ENCODE measurements at places on chromosomes 12 and 14.

DNA sequence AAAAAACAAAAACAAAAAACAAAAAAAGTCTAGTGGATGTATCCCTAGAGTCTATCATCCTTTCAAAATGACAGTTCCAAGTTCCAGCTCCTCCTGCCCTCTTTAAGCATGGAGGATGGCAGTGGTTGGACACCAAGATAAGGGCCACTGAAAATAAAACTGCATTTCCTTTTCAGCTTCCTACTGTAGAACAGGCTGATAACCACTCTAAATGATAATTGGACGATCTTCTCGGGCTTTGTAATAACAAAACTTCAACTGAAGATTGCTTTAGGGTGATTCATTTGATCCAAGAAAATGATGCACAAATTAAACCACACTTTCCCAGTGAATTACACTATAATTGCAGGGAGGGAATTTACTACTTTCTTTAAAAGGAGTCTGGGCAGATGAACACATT, 42.2 kb upstream of the CRACR2A start:
- DNase-seq = no peak

GRCh38 chr14:66070542-66071319, 415.4 kb upstream of the CCDC196 start:
- DNase-seq = peak; percentile 76

DNA sequence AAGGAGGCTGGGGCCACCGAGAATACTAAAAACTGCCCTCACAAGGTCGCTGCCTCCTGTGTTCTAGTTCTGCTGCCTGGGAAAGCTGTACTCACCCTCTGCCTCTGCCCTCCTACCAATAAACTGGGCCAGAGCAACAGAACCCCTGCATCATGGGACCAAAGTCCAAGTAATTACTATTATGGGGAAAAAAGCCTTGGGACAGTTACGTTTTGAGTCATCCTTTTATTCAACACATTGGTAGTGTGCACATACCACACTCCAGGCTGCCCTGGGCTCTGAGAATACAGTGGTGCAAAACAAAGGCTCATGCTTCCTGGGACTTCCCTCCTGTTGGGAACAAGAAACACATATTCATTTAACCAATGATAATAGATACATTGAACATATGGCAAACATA, 49.0 kb downstream of the CACNA1C start:
- DNase-seq = no peak

DNA sequence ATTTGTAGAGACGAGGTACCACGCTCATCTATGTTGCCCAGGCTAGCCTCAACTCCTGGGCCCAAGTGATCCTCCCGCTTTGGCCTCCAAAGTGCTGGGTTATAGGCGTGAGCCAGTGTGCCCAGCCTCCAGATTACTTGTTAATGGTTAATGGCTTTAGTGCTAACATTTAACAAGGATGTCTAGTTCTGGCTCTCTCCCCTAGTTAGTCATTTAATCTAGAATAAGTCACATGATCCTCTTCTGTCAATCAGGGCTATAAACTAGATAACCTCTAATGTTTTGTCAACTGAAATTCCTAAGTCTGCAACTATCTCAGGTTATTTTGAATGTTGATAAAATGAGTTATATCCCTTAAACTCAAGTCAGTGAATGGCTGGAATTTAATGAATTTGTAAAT, 15.7 kb downstream of the ACTR6 start:
- DNase-seq = no peak

GRCh38 chr14:69152902-69153151, at the start of gene DCAF5:
Gene DCAF5 (minus strand): TSS chr14:69153119. CDS start chr14:69152978, 141 bp downstream.
- no peak for DNase-seq

DNA sequence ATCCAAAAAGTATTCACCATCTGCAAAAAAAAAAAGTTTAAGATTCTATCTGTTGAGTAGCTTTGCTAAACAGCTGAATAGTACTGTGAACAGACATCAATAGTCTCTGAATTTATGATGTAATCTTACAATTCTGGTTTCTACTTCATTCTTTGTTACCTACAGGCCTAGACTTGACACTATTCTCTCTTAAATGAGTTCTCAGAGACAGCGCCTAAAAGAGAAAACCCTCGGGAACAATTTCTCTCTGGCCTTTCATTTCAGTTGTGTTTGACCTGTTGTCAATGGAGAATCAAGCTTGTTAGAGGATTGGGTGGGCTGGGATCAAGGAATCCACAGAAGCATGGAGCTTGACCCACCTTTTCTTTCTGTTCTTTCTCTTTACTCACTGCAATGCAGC, 5.9 kb upstream of the TWF1 start:
- no peak for DNase-seq

DNA sequence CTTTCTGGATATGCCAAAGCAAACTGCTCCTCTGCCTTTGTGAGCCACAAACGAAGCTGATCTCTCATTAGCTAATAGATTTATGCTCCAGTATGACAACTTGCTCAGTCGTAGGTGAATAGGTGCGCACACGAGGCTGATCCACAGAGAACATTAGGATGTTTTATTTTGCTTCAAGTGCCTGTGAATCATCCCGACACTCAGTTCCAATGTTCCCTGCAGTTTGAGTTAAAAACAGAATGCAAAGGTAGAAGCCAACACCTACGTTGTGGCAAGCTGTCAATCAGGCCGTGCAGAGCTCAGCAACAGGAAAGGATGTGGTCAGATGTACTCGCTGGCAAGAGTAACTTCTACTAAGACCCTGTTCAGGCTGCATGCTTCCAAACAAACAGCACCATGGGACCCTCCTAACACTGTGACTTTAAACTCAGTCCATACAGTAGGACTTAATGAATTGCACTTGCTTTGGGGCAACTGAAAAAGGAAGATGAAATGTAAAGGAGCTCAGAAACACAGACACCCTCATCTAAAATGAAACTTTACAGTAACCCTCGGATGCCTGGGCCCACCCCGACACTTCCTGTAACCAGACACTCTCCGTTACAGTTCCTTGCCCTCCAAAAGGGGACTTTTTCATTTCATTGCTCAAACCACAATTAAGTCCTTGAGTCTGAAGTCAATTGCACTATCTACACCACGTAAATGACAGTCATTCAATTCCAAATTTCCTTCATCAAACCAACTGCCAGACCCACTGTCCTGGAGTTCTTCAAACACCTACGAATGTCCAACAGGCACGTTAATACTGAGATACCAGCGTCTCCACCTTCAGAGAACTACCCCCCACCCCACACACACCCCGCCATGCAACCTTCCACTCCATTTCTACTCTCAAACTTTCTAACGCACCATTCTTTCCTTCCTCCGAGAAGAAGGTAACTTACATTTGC, 1.6 kb downstream of the CCDC88C start:
- peak; percentile 61 for DNase-seq

DNA sequence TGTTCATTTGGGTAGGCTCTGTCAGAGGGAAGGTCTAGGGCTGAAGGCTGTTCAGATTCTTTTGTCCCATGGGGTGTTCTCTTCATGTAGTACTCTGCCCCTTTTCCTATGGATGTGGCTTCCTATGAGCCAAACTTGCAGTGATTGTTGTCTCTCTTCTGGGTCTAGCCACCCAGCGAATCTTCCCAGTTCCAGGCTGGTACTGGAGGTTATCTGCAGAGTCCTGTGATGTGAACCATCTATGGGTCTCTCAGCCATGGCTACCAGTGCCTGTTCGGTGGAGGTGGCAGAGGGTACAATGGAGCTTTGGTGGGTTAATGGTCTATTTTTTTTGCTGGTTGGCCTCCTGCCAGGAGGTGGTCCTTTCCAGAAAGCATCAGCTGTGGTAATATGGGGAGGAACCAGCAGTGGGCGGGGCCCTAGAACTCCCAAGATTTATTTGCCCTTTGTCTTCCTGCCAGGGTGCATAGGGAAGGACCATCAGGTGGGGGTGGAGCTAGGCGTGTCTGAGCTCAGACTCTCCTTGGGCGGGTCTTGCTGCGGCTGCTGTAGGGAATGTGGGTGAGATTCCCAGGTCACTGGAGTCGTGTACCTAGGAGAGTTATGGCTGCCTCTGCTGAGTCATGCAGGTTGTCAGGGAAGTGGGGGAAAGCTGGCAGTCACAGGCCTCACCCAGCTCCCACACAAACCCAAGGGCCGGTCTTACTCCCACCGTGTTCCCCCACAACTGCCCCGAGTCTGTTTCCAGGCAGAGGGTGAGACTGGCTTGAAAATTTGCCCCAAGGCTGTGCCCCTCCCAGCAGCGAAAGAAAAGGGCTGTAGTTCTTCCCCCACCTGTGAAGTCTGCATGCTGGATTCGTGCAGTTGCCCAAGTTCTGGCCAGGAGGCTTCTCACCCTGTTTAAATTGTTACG, 17.5 kb downstream of the MTRFR start:
- no peak for DNase-seq

DNA sequence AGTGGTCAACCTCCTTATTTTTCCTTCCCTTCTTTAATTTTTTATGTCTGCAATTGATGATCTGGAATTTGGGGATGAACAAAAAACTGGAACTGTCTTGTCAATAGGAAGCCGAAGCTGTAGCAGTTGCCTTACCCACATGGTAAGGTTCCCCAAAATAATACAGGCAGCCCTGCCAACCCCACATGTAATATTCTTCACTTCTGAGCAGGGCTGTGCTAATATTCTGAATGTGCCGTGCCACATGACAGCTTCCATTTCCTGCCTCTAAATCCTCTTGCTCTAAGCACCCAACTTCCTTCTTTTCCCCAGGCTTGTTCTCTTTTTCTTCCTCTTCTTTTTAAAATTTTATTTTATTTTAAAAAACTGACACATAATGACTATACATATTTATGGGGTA, 39.6 kb downstream of the GPATCH2L start:
- no peak for DNase-seq

- peak; percentile 64 for DNase-seq
These were observed 101.9 kb upstream of the SFSWAP start for GRCh38 chr12:131608740-131609690.

- no peak for DNase-seq
These were observed 152.7 kb upstream of the RMST start for GRCh38 chr12:97309921-97310320.

- DNase-seq = no peak
These were observed 46.1 kb downstream of the TMTC3 start for GRCh38 chr12:88188180-88188579.

DNA sequence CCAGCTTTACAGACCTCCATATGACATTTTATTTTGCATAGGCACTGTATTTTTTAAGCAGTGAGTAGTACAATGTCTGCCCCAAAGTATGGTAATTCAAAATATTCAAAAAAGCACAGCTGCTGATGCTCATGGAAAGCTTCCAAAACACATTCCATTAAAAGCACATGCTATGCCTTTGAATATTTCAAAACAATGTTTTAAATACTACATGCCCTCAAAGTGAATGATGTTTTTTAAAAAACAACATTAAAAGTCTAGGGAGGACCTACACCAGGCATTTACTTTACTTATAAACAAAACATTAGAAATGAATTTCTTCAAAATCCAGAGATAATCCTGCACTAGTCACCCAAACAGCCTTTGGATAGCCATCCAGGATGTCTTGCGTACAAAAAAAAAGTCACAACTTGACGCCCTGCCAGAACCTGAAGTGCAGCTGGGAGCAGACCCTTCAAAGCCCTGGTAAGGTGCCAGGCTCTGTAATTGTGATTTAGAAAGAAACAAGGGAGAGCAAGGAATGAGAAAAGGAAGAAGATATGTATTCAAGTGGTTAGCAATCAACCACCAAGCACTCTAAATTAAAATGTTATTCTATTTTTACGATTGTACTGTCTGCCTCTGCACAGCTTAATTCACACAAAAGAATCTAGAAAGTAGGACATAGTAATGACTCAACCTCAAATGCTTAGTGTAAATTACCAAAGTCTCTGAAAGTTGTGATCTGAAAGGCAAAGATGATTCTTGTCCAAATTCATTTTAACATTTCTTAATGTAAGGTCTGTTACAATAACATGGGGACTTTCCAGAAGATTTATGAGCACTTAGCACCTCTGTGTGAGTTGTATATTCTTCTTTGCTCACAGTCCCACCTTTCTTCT, 31.9 kb downstream of the CEP83 start:
- no peak for DNase-seq

GRCh38 chr12:42444192-42444943, 118.4 kb downstream of the PPHLN1 start:
- no peak for DNase-seq

GRCh38 chr14:37194698-37195097, 3.0 kb upstream of the MIPOL1 start:
- DNase-seq = no peak

DNA sequence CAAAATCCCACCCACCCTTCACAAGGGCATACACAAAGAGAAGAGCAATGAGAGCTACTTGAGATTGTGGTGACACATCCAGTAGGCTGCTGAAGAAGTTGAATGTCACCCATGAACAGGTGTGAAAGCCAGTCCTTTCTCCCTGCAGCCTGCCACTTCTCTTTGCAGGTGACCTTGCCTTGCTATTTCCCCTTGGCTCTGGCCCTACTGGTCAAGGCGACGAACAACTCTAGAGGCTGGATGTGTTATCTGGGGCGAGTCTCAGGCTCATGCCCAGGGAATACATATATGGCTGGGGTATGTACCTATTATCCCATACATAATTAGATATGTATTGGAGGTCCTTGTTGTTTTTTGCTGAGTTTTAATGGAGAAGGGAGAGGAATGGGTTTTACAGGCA, 70.2 kb upstream of the EGLN3 start:
- DNase-seq = no peak

DNA sequence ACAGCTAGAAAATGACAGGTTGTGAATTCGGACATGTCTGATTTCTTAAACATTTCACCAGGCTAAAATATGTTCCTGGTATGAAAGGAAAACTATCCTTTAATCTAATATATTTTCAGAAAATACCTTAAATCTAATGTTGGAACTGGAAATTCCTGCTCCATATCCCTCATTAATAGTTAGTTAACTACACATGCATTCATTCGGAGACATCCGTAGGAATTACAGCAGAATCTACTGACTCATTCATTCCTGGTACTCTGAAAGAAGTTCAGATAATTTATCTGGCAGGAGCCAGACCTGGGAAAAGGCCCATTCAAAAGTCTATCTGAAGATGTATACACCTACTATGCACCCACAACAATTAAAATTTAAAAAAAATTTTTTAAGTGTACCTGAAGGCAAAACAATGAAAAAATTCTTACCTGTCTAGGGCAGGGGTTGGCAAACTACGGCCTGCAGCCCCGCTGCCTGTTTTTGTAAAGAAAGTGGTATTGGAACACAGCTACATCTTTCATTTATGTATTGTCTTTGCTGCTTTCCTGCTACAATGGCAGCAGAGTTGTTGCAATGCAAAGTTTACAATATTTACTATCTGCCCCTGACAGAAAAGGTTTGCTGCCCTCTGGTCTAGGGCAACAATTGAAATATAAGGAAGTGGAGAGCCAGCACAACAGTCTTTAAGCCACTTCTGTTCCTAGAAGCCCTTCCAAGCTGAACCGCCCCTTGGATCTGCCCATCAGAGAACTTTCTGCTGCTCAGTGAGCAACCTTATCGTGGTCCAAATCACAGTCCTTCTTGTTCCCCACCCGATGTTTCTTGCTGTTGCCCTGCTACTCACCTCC, 17.9 kb upstream of the NFYB start:
- no peak for DNase-seq

- no peak for DNase-seq
These were observed 44.6 kb upstream of the PTCSC3 start for GRCh38 chr14:36221112-36221511.

GRCh38 chr14:79924551-79924950, 286.8 kb downstream of the DIO2 start:
- no peak for DNase-seq

Data from activated CD4-positive, CD25-positive, alpha-beta regulatory T cell treated with anti-CD3 and anti-CD28 coated beads, Interleukin-2, amount 50 U/mL, for 72 hours (primary cell).